ENCODE measurements at places on chromosomes 7 and 10.
A peak's percentile ranks its signal among the peaks of the same experiment; 100 is the strongest.

DNA sequence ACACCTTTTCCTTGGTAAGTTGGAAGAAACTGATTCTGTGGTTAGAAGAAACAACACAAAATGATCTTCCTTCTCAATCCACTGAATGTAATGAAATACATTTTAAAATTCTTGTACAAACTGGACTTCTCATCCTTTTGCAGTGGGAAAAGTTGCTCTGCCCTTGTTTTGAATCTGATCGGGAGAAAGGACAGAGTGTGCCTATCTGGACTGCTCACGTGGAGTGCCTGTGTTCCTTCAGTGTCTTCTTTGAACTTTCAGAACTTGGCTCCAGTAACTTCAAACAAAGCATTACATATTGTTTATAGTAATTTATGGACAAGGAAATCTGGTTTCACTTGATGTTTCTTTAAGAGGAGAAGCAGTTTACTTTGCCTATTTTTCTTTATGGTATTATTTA, 17.1 kb downstream of the SLC26A3 start:
- DNase-seq, result no peak

- no peak for DNase-seq
These were observed 31.2 kb upstream of the AOAH start for GRCh38 chr7:36755484-36755883.

- no peak for DNase-seq
These were observed 22.7 kb upstream of the ZCCHC24 start for GRCh38 chr10:79468015-79468560.

DNA sequence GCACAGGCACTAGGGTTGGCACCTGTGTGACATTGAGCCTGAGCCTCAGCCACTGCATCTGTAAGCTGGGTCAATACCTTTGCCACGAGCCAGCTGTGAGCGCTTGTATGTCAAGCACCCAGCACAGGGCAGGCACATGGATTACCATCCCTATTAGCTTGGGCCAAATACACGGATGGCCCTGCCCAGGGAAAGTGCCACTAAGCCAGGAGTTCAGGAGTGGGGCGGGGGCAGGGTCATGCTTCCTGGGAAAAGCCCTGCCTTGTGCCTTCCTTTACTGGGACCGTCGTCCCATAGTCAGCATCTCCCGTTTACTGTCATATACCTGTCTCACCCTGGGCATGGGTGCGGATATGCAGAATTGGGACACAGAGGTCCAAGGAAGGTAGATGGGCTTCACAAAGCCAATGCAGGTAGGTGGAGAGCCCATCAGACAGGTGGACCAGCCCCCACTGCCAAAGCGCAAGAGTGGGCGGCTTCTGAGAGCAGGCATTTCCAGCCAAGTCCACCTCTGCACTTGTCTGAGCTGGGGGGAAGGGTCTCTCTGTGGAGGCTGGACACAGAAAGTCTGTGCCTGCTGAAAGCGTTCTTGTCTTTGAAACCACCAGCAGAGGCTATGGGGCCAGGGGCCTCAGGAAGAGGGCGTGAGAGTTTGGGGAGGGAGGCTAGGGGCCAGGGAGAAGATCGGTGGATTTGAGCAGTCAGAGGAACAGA, 72.6 kb downstream of the VWA2 start:
- no peak for DNase-seq

- no peak for DNase-seq
These were observed 140.6 kb downstream of the PTPN20 start for GRCh38 chr10:47051741-47052238.

GRCh38 chr10:101221963-101222531, 7.2 kb downstream of the LBX1 start:
- no peak for DNase-seq

GRCh38 chr7:55946545-55946944, 5.1 kb upstream of the MRPS17 start:
- DNase-seq, result no peak

GRCh38 chr10:125084614-125085257, 75.6 kb downstream of the CTBP2 start:
- no peak for DNase-seq

- DNase-seq, result peak; percentile 84
These were observed 113.4 kb downstream of the BTRC start for GRCh38 chr10:101467286-101467770.

DNA sequence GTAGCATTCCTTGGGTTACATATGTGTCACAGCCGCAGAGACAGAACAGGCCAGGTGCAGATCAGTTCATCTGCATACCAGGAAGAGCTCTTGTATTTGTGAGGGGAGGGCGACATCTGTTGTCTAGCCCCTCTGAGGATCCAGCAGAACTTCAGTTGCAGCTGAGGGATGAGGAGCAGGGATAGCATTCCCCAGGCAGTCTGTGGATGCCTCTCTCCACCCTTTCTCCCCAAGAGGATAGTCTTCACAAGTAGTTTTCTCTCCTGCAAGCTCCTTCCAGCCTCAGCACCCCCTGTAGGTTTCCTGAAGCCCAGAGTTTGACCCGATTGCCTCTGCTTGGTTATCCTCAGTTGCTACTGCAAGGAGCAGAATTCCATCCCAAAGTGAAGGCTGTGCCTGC, 2.6 kb downstream of the SCD start:
- no peak for DNase-seq

- DNase-seq, result no peak
These were observed 25.0 kb downstream of the PLAU start for GRCh38 chr10:73935895-73936294.

- DNase-seq, result no peak
These were observed 133.7 kb downstream of the LHPP start for GRCh38 chr10:124595143-124595883.

DNA sequence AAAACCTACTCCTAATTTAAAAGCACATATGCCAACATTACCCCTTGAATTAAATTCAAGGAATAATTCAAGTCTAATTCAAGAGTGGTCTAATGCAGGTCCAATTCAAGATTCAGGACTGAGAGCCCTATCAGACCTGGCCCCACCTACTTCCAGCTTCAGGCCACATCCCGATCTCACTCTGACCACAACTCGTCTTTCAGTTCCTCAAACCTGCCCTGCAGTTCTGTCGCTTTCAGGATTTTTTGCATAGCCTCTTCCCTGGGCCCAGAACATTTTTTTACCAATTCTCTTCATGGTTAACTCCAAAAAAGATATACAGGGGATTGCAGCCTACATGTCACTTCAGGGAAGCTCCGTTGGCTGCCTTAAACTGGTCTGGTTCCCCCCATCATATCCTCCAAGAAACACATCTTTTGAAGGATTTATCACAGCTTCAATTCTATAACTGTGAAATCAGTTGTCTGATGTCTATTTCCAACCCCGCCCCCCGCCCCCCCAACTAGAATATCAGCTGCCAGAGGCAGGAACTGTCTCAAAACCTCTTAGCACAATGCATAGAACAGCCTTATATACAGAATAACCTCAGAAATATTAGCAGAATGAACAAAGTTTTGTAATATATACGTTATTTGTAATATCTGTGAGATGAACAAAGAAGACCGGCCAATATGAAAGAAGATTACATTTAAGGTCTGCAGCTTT, 20.8 kb downstream of the CCDC6 start:
- DNase-seq, result no peak

GRCh38 chr7:115879171-115879570, 151.4 kb downstream of the TFEC start:
- no peak for DNase-seq

- DNase-seq, result no peak
These were observed 65.5 kb downstream of the MKX start for GRCh38 chr10:27680006-27680557.

DNA sequence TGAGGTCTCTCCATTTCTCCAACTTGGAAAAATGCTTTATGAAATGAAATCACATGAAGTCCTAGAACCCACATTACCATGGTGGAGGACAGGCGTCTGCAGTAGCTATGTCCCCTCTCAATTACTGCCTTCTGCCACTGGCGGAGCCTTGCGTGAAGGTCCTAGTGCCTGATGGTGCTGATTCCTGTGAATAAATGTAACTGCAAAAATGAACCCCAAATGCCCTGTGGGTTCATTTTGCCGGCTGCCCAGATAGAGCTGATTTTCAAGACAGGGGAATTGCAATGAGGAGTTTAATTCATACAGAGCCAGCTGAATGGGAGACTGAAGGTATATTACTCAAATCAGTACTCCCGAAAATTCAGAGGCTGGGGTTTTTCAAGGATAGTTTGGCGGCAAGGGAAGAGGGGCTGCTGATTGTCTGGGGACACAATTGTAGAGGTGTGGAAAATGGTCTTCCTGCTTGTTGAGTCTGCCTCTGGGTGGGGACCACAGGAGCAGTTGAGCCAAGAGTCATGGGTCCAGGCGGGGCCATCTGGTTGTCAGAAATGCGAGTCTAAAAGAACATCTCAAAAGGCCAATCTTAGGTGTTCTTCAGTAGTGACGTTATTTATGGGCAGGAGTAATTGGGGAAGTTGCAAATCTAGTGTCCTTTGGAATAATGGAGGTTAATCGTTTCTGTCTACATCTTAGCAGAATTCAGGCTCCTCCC, 13.5 kb downstream of the PRF1 start:
- DNase-seq, result no peak

DNA sequence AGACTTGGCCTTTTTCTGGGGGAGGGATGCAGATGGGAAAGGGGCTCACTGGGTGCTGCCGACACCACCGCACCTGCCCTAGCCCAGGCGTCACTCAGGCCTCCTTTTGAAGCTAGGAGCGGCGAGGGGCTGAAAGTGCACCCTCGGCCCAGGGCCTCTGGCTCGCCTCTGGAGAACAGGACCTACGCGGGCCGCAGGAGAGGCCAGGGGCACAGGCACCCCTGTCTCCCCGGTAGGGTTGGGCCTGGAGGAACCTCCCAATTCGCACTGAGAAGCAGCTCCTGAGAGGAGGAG, 46.5 kb upstream of the PRKAR1B start:
- DNase-seq, result no peak

GRCh38 chr7:25409897-25410636, 181.8 kb upstream of the NPVF start:
- no peak for DNase-seq

DNA sequence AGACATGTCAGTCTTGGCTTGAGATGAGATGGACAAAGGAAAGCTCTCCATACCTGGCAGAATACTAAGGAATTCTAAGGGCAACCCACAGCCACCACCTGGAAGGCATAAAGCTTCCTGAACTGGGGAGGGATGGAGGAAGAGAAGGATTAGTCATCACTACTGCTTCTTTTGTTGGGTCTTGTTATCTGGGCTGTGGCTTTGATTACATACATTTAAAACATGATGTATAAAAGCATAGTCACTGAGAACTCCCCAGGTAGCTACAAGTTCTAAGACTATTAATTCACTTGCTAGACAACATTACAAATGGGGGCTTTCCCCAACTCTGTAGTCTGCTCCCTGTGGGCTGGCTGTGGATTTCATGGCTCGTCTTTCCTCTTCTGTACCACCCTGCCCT, 58.2 kb downstream of the RBM33 start:
- no peak for DNase-seq

- DNase-seq, result peak; percentile 53
These were observed 554.0 kb downstream of the MDFIC start for GRCh38 chr7:115475761-115476385.

DNA sequence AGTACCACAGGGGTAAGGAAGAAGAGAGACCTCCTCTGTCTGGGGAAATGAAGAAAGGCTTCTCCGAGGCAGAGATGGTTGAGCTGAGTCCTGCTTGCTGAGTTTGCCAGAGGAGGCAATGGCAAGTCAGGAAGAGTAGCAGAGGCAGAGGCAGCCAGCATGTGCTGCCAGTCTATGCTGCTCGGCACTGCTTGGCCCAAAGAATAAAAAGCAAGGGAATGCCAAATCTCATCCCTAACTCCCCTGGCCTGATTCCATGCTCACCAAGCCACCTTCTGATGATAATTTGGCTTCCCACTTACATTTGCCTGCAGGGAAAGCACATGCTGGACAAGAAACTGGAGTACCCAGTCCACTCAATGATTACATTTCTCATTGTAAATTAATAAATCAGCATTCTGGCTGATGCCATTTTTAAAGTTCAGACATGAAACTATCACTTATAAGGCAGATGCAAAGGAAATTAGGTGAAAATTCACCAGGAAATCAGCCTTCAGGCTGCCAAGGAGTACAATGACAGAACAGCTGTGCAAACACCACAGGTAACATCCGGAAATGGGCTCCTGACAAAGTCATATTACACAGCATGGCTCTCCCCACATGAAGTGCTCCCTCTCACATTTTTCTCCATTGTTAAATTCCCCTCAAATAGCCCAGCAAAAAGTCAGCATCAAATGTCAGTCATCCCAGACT, 245.9 kb downstream of the MTERF1 start:
- DNase-seq, result peak; percentile 97

DNA sequence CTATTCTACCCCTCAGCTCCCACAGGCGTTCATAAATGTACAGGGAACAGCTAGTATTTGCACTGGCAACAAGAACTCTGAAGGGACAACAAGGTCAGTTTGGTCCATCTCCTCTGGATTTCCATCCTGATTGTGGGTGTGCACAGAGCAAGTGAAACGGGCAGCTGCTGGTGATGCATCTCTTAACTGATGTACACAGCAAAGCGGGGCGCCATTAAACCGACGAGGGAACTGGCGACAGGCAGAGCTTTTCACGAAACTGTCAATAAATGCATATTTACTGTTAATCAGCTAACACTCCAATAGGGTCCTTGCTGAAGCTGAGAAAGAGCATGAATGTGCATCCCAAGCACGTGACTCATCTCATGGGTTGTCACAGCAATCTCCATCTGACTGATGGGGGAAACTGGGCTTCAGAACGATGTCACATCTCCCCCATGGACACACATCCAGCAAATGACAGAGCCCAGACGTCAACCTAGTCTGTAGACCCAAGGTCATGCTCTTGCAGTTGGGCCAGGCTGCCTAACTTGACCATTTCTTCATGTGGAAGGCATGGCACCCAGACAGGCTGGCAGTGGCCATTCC, 54.2 kb downstream of the FAM53B start:
- DNase-seq, result no peak

- DNase-seq, result no peak
These were observed at the start of gene NEUROG3 for GRCh38 chr10:69573056-69573806. NEUROG3 (minus strand) TSS chr10:69573422; CDS start chr10:69573043, 379 bp downstream.

GRCh38 chr10:8594711-8595110, 540.2 kb downstream of the GATA3 start:
- DNase-seq, result no peak

GRCh38 chr7:98210513-98211220, 572 bp upstream of the BHLHA15 start:
- DNase-seq, result no peak

DNA sequence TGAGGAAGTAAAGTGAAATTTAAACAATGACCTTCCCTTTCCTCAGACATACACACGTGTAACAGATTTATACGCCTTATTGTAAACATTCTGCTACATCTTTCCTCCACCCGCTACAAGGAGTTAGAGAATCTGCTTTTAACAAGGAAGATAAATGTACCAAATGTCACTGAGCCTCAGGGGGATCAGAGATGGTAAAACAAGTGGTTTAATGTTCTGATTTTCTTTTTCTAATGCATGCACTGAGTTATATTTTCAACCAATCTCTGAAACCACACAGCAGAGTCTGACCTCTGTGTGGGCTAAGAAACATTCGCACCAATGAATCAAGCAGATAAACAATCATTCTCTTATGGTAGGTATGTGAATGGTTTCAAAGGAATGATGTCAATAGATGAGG, 599.5 kb downstream of the ARL4A start:
- DNase-seq, result no peak

- peak; percentile 42 for DNase-seq
These were observed 43.1 kb upstream of the LBX1 start for GRCh38 chr10:101272229-101272868.
